CD4-positive, alpha-beta T cell treated with Interleukin-10 for 1 hour (primary cell): ENCODE measurements at places on chromosomes 12 and 14.

DNA sequence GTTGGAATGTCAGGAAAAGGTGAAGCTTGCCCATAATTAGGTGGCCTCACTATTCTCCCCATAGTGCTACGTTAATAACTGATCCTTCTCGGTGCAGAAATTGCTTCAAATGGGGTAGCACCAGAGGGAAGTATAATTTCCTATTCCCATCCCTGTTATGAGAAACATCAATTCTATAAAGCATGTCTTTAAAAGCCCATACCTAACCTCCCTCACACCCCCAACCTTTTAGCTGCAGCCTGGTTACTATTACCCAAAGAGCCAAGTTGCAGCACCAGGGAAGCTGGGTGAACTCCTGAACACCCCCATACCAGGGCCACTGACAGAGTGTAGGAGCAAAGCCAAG, 15.2 kb downstream of the RBM23 start:
- no peak for DNase-seq

DNA sequence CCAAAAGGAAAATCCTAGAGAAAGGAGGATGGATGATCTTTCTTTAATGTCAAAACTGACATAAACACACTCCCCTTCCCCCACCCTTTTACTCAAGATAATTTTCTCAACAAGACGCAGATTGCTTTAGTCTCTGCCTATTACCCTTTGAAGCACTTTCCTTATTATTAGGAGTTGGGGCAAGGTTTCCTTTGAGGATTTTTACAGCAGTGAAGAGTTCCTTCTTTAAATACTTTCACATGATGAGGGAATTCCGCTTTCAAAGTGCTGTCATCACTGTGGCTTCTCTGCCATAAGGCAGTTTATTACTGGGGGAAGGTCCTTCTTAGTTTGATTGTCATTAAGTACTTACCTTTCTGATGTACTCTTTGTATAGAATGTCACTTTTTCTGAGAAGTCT, 172.1 kb downstream of the MSRB3 start:
- no peak for DNase-seq

DNA sequence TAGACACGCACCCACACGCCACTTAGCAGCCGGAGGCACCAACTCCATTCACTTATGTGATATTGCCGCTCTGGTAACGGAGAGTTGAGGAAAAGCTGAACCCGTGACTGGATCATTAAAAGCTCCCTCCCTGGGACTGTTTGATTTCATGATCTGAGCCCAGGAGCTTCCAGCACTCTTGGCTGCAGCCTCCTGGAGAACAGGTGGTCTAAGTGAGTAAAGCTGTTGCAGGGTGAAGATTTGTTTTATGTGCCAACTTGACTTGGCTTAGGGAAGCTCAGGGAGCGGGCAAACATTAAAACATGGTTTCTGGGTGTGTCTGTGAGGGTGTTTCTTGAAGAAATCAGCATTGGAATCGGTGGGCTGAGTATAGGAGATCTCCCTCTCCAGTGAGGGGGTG, 16.9 kb upstream of the TMEM132C start:
- DNase-seq, result no peak

DNA sequence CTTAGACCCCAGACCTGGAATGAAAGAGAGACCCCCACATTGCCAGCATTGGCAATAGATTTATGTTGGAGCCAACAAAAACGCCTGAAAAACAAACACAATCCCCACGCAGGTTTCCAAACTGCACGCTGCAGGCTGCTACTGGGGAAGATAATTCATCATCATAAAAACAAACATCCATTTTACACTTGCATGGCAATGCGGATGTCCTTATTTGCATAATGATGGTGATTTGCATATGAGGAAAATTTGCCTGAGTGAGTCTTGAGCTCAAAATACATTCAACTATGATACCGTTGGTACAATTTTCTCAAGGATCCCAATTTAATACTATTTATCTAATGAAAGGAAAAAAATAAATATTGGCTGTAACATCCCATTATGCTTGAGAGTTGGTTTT, 33.6 kb upstream of the TMEM132D start:
- no peak for DNase-seq

- no peak for DNase-seq
Measured at GRCh38 chr12:102629262-102629888, 149.0 kb upstream of the IGF1 start.

DNA sequence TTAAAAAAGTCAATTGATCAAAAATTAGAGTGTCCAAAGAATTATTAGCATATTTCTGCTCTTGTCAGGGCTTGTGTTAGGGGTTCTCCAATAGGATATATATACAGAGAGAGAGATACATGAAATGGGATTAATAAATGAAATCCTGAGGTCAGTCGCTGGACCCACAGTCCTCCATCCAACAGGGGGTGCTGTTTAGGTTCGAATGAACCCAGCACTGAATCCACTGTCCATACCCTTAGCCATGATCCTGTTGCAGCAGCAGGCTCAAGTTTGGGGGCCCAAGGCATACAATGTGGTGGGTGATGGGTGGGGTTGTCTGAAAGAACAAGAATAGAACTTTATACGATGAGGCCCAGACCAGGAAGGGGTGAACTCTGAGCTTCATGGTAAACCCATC, 780 bp upstream of the MYO1H start:
- no peak for DNase-seq

DNA sequence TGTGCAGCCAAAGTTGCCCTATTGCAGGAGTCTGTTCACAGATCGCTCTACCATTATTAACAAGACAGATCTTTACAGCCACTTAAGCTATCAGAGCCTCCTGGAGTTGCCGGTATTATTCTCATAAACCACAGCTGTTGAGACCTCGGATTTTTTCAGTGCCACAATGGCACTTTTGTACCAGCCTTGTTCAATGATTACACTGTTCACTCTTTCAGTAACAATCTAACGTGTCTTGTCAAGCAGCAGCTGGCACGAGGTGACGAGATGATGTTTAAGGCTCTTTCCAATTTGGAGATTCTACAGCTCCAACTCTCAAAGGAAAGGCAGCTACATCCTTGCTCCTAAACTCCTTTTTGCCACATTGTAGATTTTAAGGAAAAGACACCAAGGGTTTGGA, 30.7 kb downstream of the LRIG3 start:
- DNase-seq, result no peak

DNA sequence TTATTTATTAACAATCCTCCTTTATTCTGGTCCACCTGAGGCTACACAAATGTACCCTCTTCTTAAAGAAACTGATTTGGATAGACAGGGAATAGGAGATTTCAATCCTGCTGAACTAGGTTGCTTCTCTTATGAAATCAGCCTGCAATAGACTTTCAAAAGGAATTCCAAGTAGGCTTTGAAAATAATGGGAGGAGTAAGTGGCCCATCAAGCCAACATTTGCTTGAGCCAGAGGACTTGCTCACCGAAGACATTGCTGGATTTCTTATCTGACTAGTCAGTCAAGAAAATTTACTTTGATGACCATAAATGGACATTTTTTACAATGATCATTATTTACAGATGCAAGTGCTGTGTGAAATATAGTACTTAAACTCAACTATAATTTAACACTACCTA, 82.8 kb upstream of the RASSF8 start:
- no peak for DNase-seq

DNA sequence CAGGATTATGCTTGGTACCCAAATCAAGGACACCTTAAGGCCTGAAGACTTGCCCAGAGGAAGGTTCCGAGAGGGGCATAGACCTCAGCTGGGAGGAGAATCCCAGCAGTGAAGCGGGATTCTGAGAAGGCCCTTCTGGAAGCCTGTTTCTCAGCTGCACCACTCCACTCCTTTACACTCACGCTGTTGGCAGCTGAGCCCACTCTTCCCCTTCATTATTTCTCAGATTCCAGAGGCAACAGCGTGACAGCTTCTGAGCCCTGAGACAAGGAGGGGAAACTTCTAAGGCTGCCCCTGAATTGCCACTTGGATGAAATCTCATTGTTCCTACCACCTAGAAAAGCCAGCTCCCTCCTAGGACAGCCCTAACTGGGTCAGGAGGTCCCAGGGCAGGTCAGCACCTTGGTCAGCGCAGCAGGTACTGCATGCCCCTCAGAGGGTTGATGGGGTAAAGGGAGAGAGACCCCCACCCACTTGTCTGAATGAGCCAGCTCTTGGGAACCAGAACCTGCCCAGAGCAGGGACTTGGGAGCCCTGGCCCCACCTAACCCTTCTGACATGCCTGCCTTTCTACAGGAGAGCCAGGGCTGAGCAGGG, 53.9 kb downstream of the ISCA2 start:
- no peak for DNase-seq

GRCh38 chr12:127334365-127334764, 932.6 kb upstream of the TMEM132C start:
- no peak for DNase-seq

DNA sequence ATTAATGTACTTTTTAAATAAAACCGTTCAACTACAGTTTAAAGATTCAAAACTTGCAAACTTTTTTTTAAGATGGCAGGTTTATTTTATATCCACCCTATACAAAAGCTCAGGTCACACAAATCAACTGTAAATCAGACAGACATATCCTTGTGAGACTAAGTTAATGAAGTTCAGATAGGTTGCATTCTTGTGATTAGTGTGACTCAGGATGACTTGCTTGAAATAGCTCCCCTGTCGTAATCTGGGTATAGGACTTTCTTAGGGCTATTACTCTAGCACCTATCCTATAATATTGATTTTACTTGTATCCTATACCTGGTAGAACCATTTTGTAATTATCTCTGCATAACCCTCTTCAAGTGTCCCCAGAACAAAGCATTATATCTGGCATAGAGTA, 9.5 kb upstream of the PRKD1 start:
- no peak for DNase-seq

DNA sequence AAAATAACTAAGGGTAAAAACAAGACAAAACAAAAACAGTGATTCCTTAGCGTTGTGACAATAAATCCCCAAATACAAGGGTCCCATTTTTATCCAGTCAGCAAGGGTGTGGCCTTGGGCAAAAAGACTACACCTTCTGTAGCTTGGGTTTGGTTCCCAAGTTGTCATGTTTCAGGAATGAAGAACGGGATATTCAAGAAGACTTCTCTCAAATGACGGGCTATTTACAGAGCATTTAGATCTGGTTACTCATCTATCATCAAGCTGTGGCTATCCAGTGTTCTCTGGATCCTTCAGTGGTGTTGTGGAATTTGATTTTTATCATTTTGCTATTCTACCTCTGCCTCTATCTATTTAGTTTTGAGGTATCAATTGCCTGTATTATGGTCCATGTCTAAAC, 219.7 kb downstream of the SLC25A21 start:
- no peak for DNase-seq

DNA sequence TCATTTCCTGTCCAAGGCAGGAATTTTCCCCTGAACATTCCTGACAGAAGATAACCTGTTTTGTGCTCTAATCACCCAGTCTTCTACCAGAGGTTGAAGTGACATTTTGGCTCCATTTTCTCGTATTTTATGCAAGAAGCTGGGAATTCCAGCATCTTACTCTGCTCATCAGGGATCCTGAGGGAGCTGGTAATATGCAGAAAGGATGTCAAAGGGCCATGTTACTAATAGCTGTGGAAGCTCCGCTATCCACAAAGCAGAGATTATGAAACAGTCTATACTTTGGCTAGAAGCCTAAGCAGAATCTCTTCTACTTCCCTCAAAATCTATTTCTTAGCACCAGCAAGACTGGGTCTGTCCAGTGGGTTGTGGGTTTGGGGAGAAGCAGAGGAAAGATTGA, 613.0 kb downstream of the DIO2 start:
- DNase-seq, result no peak
